Daoy (cell line): ENCODE measurements at places on chromosomes 11 and 22. TPM values are rescaled to one million over a fixed set of nuclear protein-coding genes. Genes with fewer than 3 reads are reported as not detected.

GRCh38 chr22:45210174-45210573, 30.5 kb downstream of the KIAA0930 start:
- DNase-seq: no peak

The ZP1 gene
- total RNA-seq: not detected in 2 replicates

The PAMR1 gene
- 0.17 and 0.33 TPM in 2 replicates for total RNA-seq

DNA sequence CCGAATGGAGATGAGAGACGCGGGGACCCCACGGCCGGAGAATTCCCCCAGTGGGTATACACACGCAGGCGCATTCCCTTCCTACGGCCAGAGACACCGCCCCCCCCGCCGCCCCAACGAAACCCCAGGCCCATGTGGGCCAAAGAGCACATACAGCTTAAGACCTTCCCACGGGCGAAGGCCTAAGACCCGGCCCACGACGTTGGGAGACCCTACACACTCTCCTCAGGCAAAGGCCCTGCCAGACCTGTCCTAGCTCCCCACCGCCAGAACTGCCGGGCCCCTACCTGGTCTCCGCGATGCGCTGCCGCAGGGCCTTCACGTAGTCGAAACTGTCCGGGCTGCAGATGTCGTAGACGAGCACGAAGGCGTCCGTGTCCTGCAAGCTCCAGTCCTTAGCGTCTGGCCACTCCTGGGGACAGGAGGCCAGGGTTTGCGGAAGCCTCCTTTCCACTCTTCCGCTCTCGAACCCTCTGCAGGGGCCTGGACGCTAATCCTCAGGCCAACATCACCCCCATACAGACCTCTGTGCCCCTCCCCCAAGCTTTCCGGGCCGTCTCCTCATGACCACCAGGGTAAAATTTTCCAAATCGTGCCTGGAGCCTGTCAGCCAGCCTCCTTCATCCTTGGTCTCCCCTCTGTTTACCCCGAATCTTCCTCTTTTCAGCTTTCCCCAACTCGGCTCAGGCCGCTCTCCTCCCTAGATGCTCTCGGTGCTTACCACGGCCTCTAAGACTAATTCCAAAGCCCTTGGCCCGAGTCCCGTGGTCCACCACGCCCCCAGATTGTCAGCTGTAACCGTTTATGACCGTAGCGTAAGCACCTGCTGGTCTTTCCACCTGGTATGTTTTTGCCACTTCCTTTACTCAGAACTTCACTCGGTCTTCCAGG, 1.7 kb downstream of the RASL10A start:
- no peak for DNase-seq

DNA sequence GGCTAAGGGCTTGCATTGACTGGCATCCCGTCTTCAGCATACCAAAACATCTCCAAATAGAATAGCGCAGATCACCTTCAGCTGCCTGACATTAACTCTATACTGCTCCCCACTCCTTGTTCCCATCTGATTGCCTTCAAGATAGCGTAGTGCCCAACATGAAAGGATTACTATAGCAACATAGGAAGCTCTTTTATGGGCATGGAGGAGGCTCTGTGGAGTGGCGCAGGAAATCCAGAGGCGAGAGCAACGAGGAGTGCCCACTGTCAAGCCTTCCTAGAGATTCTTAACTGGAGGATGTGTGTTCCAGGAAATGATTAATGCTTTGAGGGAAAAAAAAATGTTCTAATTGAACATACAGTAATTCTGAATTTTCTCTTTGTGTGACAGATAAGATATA, 213.3 kb downstream of the CADM1 start:
- DNase-seq: peak; percentile 5

GRCh38 chr11:61966734-61967115, 709 bp downstream of the FTH1 start:
- peak; percentile 45 for DNase-seq

GRCh38 chr22:17194213-17194612, 25.0 kb downstream of the ADA2 start:
- DNase-seq: no peak

The CNIH2 gene
- total RNA-seq: 0.40 and 0.98 TPM in 2 replicates

The TREH gene
- total RNA-seq: not detected in 2 replicates

The RELT gene
- total RNA-seq: 10.3 and 11.2 TPM in 2 replicates

The MRPL23 gene
- 165 and 168 TPM in 2 replicates for total RNA-seq

The DEPDC7 gene
- 10.5 and 16.4 TPM in 2 replicates for total RNA-seq

GRCh38 chr11:73187854-73188253, 30.2 kb upstream of the P2RY2 start:
- DNase-seq: no peak

The SYT7 gene
- 0.34 and 0.77 TPM in 2 replicates for total RNA-seq

- DNase-seq: no peak
These were observed 80.8 kb downstream of the PIWIL4 start for GRCh38 chr11:94647926-94648325.

The AP1B1 gene
- 57.8 and 62.6 TPM in 2 replicates for total RNA-seq

The CAVIN3 gene
- total RNA-seq: 173 and 189 TPM in 2 replicates

DNA sequence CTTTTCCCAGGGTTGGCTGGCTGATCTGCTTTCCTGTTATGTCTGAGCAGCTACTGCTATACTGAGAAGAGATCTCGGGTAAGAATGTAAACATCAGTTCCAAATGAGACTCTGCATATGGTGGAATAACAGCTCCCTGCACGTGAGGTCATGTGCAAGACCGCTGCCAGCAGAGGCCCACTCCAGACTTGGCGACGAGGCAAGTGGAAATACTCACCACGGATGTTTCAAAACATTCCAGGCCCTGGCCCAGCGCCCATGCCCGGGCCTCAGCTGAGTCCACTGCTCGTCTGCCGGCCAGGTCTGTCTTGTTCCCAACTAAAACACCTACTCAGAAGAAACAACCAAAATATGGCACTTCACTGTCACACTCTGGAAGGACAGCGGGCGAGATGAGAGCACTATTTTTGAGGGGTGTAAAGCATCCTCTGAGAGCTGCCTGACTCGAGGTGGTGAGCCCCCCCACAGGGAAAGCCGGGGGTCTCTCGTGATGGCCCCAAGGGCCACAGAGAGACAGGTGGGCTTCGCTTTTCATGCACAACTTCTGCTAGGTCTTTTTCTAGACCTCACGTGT, 13.1 kb downstream of the IFT27 start:
- no peak for DNase-seq

- no peak for DNase-seq
These were observed 100.5 kb downstream of the TTC17 start for GRCh38 chr11:43459246-43459645.
